ENCODE measurements at places on chromosomes 12 and 14.

DNA sequence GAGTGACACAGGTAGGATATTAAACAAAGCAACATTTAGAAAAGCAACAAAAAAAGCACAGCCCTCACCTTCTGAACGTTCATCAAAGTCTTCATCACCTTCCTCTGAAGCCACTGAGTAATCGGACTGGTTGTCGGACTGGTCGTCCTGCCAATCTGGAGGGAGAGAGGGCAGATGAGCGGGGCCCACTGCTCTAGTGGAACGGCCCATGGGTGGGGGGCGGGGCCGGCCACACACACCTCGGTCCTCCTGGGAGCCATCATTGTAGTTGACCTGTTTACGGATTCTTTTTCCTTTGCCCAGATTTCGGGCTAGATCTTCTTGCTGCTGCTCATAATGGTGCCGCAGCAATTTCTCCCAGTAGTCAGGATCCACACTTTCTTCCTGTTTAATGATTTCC lies 14.9 kb upstream of the NOP2 start:
- DNase-seq = no peak

- no peak for DNase-seq
These were observed 64.9 kb downstream of the SPRING1 start for GRCh38 chr12:116672842-116673516.

- no peak for DNase-seq
These were observed 3.7 kb downstream of the ZBTB1 start for GRCh38 chr14:64508215-64508776.

DNA sequence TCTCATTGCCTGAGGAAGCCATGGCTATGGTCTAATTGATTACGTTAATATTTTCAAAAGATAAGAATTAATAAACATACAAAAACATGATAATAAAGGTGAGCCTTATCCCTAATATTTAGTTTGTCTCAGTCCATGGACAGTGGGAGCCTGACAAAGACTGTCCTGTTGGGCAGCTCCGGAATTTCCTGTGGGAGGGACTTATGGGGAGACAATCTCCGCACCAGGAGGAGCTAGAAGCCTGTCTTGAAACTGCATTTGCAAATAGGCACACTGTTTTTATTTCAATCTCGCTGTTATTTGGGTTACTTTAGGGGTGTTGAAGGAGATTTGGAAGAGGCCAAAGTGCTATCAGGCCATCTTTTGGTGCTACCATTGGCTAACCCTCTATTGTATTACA lies 50.8 kb upstream of the ZDHHC17 start:
- DNase-seq = no peak

DNA sequence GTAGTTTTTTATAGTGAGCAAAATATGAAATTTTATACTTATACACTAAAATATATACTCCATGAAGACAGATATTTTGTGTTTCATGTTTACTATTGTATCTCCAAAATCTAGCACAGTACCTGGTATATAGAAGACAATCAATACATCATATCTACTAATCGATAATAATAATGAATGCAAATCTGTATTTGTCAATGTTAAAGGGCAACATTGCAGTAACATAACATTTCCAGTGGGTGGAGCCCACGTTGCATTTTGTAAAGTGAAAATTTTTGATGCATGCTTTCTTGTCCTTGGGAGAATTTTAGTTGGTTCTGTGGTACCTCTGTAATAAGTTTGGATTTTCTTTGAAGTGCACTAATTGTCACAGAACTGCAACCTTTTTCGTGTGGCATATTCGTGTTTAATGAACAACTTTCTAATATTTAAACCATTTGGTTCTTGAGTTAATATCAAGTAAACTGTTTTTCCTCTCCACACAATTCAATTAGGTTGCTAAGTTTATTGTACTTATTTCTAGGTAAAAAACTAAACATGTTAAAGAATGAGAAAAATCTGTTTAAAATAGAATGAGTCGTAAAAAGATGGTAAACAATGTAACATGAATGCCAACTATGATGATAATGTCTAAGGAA lies 47.4 kb downstream of the AVPR1A start:
- no peak for DNase-seq

All from stimulated activated CD8-positive, alpha-beta memory T cell treated with anti-CD3 and anti-CD28 coated beads, Interleukin-2, amount 100 ng/mL, for 48 hours (primary cell).